ENCODE measurements at places on chromosomes 3 and 15. TPM values are rescaled to one million over a fixed set of nuclear protein-coding genes. Genes with fewer than 3 reads are reported as not detected.

GRCh38 chr3:191424881-191425280 lies 36.1 kb upstream of the PYDC2 start:
- no peak for DNase-seq

DNA sequence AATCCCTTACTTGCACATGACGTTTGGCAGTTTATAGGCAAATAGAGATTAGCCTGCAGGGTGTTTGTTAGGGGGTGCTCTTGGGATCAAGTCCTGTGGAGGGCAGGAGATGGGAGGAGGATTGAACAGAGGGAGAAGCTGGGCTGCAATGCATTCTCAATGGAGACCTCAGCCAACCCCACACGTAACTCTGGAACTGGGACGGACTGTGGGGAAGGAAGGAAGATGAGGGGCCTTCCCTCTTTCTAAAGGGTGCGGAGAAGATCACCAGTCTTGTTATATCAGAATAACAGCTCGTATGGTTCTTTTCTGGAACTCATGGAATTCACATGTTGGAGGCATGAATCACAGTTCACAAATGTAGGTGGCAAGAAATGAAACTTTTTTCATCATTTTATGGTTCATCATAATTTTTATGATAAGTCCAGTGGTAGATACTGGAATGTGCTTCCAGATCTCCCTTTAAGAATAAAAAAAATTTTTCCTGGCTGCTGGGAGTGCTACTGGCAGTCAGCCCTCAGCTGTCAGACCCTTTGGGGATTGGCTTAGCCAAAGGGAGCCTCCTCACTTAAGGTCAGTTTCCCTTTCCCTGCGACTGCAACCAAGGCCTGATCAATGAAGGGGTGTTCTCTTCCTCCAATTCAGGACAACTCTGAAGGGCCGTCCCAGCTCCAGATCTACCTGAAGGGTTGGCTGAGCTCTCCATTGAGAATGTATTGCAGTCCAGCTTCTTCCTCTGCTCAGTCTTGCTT lies 20.5 kb upstream of the LYZL4 start:
- no peak for DNase-seq

DNA sequence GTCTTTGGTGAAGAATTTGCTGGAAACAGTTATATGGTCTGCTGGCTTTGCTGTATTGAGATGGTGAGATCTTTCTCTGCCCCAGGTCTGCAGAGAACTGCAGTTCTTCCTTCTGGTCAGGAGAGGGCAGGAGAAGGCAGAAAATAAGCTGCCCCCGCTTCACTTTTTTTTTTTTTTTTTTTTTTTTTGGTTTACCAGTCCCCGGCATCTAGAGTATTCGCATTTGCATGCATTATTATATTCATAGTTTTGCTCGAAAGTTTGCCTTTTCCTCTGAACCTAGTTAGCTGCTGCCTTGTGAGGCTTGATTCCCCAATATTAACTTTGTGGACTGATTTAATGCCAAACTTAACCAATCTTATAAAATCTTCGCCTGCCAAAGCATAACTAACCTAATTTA lies 10.6 kb upstream of the PARL start:
- DNase-seq: peak; percentile 55

- no peak for DNase-seq
These were observed 270.3 kb downstream of the IL5RA start for GRCh38 chr3:2839876-2840275.

GRCh38 chr3:113631573-113631972 lies 64.9 kb downstream of the USF3 start:
- DNase-seq: no peak

GRCh38 chr3:144351011-144351410 lies 379.4 kb downstream of the DIPK2A start:
- DNase-seq: no peak

DNA sequence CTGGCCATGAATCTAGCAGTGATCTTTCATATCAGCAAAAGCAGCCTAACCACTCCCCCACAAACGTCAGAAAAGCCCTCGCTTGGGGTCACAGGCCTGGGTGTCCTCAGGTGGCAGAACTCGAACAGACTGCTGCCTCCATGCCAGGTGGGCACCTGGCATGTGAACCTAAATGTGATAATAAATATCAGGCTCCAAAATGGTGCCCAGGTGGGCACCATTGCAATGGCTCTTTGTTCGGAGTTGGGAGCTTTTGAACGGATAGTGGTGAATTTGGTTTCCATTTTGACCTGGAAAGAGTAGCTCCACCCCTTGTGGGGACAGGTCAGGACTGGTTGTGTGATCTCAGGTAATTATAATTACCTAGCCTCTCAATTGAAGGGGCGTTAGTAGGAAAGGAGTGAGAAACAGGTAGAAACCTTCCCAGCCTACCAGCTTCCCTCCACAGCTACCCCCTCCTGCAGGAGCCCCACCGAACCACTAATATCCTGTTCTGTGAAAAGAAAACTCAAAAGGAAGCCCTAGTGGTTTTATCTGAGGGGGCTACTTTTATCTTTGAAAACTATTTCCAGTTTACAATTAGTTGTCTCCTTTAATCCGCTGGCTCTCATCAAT lies 18.1 kb downstream of the MYO1E start:
- no peak for DNase-seq

GRCh38 chr3:189507856-189508255 lies 123.3 kb upstream of the TP63 start:
- no peak for DNase-seq

The IL17RB gene
- under 0.01 TPM for total RNA-seq

The NPAP1 gene
- total RNA-seq: not detected

The XCR1 gene
- not detected for total RNA-seq
